Mesangial cell (primary cell): ENCODE measurements at places on chromosomes 4 and X. TPM values are rescaled to one million over a fixed set of nuclear protein-coding genes. Genes with fewer than 3 reads are reported as not detected.

CSAG3 gene
- not detected in 2 replicates for total RNA-seq

GPR119 gene
- total RNA-seq = not detected in 2 replicates

PARM1 gene
- 0.13 and 0.33 TPM in 2 replicates for total RNA-seq

CTAG1B gene
- total RNA-seq = not detected in 2 replicates

NKX6-1 gene
- not detected in 2 replicates for total RNA-seq

RNF212 gene
- total RNA-seq = 1.5 and 3.7 TPM in 2 replicates
